NCI-H187 treated with DMSO at 0.1 percent for 48 hours (cell line): ENCODE measurements at places on chromosomes 13 and 19.
A peak's percentile ranks its signal among the peaks of the same experiment; 100 is the strongest.

DNA sequence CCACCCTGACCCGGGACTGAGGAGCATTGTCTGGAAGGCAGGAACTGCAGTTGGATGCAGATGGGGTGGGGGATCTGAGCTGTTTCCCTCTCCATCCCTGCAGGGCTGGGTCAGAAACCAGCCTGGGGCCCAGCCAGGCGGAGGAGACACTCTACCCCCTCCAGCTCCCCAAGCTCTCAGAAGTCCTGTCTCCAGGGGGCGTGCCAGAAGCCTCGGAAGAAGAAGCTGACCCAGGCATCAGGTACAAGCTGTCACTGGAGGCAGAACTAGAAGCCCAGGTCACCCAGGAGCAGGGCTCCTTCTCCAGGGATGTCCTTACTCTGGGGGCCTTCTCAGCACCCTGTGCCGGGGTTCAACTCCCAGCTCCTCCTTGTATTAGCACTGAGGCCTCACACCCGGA is 15.5 kb downstream of the SIX5 start:
- no peak for DNase-seq

DNA sequence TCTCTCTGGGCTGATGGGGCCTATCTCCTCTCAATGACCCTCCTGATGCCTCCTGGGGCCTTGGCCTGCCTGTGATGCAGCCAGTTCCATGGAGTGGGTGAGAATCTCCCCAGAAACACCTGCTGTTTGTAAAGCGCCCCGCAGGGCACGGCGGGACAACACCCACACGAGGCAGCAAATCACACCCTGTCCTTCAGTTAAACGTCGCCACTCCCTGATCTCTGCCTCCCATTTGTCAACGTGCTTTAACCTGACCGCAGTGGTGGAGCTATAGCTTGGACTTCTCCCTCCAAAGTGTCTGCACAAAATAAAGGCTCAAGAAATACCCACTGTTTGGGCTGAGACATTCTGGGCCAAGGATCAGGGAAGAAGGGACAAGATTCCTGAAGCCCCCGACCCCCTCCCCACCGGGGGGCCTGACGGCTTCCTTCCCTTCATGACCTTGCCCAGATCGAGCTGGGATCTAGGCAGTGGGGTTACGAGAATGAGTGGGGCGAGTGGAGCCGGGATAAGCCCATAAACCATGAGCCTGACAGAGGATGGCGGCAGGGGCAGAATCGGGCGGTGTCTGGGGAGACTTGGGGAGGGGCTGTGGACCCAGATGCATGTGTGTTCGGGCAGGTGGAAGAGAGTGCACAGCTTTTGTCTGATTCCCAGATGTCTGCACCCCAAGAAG is 8.0 kb downstream of the MYDGF start:
- DNase-seq, result no peak

- no peak for DNase-seq
Measured at GRCh38 chr19:873084-873483, 13.6 kb downstream of the CFD start.

DNA sequence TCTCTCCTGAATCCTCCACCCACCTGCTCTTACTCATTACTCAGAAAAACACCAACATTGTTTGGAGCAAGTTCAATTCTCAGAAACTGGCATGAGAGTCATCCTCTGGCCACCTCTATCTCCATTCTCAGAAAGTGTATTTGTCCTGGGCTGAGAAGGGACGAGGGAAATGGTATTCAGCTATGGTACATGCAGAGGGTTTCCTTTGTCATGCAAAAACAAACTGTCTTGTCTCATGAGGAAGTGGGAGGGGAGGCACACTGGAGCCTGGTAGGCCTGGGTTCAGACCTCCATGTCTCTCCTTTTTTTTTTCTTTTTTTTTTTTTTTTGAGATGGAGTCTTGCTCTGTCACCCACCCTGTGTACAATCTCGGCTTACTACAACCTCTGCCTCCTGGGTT is 31.9 kb upstream of the LILRA2 start:
- DNase-seq, result no peak

- DNase-seq, result no peak
Measured at GRCh38 chr13:87444135-87444534, 227.0 kb upstream of the SLITRK5 start.

DNA sequence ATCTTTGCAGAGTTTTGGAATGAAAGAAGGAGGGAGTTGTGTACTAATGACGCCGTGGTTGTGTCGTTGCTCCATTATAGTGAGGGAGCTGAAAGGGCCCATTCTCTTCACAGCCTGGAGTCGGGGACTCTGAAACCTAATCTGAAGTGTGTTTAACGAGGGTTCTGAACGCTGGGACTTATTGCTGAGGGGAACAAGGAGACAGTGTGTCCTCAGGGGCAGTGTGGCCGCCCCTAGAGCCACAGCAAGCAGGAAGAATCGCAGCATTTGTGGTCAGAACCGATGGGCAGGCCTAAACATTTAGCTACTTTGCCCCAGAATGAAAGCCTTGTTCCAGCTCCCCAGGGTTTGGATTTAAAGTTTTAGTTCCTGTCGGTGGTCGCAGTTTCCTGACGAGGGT is 156.4 kb upstream of the RNF113B start:
- DNase-seq, result no peak

GRCh38 chr13:113616991-113617749 is 32.6 kb downstream of the TFDP1 start:
- DNase-seq, result peak; percentile 59

DNA sequence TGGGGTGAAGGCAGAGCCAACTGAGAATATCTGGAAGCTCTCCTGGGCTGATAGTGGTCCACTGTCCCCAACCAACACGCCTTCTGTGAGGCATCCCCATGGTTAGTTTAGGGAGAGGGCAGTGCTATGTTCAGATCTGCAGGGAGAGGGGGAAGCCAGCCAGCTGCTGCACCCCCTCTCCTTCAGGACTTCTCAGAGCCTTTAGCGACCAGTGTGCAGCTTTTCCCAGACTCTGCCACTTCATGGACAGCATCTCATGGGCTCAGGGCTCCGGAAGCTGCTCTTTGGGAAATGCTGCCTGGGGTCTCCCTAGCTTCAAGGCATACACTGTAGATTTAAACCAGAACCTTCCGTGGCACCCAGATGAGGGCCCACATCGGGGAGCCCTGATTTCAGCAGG is 33.5 kb downstream of the TMED1 start:
- DNase-seq, result no peak

DNA sequence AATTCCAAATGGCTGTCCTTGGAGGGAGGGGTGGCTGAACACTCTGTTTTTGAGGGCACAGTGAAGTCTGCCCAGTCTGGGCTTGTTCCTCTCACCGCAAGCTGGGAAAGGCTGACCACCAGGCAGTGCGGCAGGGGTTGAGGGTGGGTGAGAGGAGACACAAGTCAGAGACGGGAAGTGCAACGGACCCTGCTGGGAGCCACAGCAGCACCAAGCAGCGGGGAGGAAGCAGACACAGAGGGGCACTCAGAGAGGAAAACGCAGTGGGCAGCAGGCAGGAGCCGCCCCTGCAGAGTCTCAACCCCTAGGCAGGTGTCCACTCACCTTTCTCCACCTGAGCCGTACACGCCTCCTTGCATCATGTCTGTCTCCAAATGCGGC is 15.6 kb downstream of the AKAP8L start:
- DNase-seq, result no peak

DNA sequence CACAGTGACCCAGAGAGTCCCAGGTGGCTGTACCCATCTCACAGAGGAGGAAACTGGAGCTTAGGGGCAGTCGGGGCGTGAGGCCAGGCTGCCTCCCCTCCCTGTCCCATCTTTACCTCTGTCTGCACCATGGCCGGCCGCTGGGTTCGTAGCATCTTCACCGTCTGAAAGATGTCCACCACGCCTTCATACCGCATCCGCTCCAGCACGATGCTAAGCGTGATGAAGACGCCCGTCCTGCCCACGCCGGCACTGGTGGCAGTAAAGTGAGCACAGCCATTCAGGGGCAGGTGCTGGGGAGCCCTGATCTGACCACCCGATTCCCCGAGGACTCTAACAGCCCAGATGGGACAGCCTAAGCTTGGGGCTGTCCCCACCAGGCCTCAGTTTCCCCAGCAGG is 132.8 kb downstream of the PTPRS start:
- no peak for DNase-seq

DNA sequence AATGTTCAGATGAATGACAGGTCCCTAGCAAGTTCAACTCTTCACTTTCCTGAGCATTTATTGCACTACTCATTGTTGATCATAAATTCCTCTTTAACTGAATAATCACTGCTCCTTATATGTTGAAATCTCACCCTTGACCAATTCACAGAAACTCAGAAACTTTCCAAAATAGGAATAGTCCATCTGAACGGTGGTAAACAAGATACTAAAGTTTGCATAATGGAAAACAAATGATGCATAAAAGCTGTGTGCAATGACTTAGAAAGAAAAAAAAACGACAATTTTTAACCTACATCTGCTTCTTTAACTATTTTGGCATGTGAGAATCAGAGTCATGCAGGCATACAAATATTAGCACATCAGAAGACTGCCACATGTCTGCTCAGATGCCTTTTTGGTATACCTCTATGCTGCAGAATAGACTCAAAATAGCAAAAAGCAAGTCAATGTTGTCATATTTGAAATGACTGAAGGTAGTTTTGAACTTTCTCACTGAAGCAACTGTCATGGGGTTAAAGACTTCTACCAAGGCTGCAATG is 34.8 kb downstream of the SLC10A2 start:
- DNase-seq, result no peak

DNA sequence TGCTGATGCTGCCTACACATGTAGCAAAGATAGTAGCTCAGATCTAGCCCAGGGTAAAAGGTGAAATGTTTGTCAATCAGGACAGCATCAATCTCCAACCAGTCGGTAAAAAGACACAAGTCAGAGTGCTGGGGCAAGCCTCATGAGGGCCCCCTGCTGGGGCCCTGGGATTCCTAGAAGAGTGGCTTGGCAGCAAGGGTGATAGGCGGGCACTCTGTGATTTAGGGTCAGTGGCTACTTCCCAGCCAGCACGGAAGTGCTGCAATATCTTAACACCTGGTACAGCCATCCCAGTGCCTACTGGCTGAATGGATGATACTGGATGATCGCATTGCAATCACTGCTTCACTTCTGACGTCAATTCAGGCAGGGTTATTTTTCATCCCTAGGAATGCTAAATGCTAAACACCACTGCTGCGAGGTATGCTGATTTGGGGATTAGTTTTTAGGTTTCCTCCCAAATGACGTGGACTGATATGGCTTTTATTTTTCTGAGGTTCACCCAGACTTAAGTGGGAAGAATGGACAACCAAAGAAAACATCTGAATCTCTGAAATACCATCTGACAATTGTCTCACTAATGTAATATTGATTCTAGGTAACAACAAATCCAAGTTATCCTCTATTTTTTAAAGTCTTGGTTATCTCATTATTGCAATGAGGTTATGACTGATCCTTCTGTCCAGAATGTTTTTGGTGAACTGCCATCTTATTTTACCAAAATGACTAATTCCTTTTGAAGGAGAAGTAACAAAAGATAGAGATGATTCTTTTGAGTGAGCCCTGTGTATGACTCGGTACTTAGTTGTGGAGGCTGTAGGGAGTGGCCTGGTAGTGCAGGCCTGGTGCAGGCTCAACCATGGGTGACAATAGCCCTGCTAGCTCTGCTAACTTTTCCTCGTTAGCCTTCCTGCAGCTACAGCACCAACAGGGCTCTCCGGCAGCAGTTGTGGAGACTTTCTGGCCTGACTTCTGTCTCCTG is 432.5 kb downstream of the FGF9 start:
- DNase-seq, result no peak

GRCh38 chr13:38759390-38759789 is 72.5 kb downstream of the FREM2 start:
- no peak for DNase-seq

DNA sequence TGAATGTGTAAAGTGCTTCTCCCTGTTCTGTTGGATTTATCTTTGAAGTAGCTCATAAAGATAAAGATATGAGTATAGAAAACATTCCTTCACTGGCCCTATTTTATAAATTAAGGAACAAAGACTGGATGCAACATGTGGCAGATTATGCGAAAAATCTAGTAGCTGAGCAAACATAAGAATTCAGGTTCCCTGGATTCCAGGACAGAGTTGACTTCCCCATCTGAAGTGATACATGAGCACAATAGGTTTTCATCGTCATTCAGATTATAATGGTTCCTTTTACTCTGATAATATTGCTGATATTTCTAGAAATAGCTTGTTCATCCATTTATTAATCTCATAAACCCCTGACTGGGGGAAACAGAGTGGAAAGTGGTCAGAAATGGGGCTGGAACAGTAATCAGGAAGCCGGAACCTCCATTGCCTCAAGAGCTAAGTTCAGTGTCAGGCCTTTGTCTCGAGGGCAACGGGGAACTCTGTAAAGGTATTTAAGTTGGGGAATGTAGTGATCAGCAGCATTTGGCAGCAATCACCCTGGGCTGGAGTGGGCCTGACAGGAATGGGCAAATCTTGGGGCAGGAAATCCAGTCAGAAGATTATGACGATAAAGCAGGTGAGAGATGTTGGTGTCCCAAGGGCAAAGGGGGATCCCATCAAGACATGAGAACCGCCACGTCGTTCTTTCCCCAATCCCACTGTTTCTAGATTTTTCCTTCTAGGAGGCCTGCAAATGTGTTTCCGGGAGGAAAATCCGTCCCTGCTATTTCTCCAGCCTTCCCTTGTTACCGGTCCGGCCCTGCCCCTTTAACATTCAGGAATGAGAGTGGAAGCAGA is 232.5 kb upstream of the SERP2 start:
- DNase-seq, result no peak

DNA sequence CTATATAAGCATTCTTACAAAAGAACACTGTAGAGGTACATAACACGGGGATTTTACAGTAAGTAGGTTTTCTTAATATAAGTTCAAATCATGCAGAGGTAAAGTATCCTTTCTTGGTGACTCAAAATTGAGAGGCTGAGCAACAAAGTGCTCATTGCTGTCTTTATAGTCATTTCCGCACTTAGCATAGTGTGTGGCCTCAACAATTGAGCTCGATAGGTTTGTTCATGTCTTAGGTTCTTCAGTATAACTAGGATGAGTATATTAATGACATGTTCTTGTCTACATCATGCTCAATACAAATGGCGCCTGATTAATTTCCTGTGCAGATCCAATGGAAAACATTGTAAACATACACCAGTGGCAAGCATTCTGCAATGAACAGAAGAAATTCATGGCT is 1.4 kb downstream of the WDFY2 start:
- DNase-seq, result no peak

GRCh38 chr13:35475960-35476943 is at the start of gene MAB21L1:
TSS of gene MAB21L1 (minus strand) at chr13:35476689. CDS start at chr13:35476138, 551 bp downstream.
- peak; percentile 47 for DNase-seq

GRCh38 chr13:79361299-79361698 is 44.8 kb downstream of the RBM26 start:
- no peak for DNase-seq

DNA sequence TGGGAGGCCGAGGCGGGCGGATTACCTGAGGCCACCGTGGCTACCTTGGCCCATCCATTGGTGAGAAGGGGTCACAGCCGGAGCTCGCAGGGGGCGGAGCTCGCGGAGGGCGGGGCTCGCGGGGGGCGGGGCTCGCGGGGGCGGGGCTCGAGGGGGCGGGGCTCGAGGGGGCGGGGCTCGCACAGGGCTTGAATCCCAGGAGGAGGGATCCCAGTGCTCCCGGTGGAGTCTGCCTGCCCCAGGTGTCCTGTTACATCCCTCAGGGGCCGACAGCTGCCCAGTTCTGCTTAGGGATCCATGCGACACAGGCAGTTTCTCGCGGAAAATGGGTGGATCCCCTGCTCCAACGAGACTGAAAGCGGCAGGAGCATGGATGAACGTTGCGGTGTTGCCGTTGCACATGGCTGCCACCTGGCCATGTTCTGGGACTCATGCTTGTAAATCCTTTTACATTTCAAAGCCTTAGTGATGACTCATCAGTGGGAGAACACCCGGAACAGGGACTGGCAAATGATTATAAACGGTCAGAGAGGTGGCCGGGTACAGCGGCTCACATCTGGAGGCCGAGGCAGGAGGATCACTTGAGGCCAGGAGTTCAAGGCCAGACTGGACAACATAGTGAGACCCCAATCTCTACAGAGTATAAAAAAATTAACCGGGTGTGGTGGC is 25.1 kb downstream of the TMPRSS9 start:
- peak; percentile 34 for DNase-seq

- DNase-seq, result no peak
Measured at GRCh38 chr13:26457212-26457611, 100.3 kb upstream of the WASF3 start.
